Stimulated activated CD4-positive, alpha-beta T cell treated with anti-CD3 and anti-CD28 coated beads, TNF-alpha, amount 100 ng/mL, for 4 hours (primary cell): ENCODE measurements at places on chromosomes 13 and 19.

GRCh38 chr13:65724226-65724625 lies 1505.9 kb downstream of the PCDH9 start:
- no peak for DNase-seq

- DNase-seq, result no peak
These were observed 69.6 kb downstream of the RYR1 start for GRCh38 chr19:38503077-38503410.

- no peak for DNase-seq
These were observed 481.7 kb upstream of the PRR20A start for GRCh38 chr13:56659041-56659471.

GRCh38 chr13:107545946-107546502 lies 669.3 kb downstream of the LIG4 start:
- DNase-seq, result no peak

DNA sequence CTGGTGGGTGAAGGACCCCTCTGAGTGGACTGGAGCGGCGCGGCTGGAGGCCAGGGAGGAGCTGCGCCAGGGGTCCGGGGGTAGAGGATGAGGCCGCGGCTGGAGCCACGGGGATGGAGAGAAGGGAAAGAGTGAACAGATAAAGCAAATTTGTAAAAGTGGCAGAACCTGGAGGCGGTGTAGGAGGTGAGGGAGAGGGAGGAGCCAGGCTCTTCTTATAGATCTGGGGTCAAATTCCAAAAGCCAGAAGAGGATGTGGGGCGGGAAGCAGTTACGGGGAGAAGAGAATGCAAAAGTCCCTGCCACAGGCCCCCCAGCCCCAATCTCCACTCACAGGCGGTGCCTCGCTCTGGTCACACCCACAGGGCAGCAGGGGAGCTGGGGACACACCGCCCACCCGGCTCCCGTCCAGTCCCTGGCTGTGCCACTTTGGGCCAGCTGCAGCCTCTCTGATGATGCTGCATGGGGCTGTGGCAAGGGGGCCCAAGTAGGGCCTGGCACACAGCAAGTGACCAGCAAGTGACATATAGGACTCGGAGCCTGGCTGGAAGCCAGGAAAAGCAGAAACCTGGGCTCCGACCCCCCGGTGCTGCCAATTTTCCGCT lies 11.1 kb downstream of the LRRC4B start:
- no peak for DNase-seq

DNA sequence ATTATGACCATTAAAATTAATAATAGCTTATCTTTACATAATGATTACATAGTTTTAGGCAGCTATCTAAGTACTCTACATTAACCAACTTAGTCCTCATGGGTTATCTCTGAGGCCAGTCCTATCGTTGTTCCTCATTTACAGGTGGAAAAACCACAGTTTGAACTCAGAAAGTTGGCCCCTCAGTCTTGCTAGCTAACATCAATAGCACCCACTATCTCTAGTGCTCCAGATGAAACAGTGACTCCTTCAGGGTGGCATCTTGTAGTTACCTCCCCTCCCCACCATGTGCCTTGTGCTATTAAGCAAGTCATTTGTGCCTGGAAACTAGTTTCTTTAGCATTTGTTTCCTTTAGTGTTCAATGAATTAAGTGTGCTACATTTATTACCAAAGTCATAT lies 1086.7 kb downstream of the EFNB2 start:
- no peak for DNase-seq

DNA sequence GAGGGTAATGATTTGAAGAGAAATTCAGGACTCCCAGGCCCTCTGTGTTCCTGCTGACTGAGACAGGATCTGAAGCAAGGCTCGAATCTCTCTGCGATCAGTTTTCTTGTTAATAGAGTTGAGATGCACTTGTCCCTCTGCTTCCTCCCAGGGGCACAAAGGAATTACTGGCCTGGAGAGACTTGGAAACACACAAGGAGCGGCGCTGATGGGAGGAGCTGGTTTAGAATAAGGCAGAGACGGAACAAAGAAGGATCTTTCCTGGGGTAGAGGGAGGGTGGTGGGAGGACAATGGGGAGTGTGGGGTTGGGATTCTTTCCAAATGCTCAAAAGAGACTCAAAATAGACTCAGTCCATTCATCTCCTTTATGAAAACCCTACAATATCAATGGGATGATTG lies 719.1 kb downstream of the UQCRFS1 start:
- DNase-seq, result no peak
